Activated CD4-positive, alpha-beta T cell treated with anti-CD3 and anti-CD28 coated beads for 1 hour (primary cell): ENCODE measurements at places on chromosomes 2 and 18.

GRCh38 chr2:128012698-128013097 is 15.2 kb downstream of the SAP130 start:
- DNase-seq, result no peak

- DNase-seq, result no peak
These were observed 143.4 kb upstream of the LYPD1 start for GRCh38 chr2:132813422-132813821.

DNA sequence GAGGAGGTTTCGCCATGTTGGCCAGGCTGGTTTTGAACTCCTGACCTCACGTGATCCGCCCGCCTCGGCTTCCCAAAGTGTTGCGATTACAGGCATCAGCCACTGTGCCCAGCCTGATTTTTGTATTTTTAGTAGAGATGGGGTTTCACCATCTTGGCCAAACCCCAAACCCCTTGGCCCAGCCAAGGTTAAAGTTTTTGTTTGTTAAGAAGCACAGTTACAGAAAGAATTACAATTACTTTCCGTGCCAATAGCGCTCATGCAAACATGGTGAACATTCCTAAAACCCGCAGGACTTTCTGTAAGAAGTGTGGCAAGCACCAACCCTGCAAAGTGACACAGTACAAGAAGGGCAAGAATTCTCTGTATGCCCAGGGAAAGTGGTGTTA is 26.1 kb downstream of the ITSN2 start:
- no peak for DNase-seq

- no peak for DNase-seq
These were observed 91.0 kb downstream of the MARCHF4 start for GRCh38 chr2:216281316-216281715.

- no peak for DNase-seq
These were observed 15.0 kb downstream of the GPR45 start for GRCh38 chr2:105256431-105257047.
